NCI-H1092 (cell line): ENCODE measurements at places on chromosomes 1 and 21.

GRCh38 chr1:64194168-64195080 is 9.0 kb upstream of the UBE2U start:
- no peak for DNase-seq

GRCh38 chr1:94095744-94096469 is 25.0 kb downstream of the ABCA4 start:
- DNase-seq: no peak

DNA sequence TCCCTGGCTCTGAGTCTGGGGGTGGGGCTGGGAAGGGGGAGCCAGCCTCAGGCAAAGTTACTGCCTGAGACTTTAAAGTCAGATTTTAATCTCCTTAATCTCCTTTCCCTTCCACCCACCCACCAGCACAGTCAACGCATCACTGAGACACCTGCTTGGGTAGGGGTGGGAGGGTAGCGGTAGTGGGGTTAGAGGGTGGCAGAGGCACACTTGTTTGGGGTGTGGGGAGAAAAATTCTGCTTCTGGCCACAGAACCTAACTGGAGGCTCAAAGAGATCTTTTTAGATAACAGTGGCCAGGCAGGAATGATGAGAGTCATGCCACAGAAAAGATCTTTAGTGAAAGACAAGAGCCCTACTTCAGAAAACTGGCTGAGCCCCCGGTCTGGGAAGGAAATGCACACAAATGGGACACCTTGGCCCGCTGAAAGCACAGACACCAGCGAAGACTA is 44.1 kb downstream of the CD247 start:
- no peak for DNase-seq

GRCh38 chr1:28510970-28511440 is 5.2 kb downstream of the RCC1 start:
- no peak for DNase-seq

- no peak for DNase-seq
These were observed 1.2 kb downstream of the MAN1A2 start for GRCh38 chr1:117368116-117369108.

- DNase-seq: peak; percentile 27
These were observed 12.2 kb downstream of the CITED4 start for GRCh38 chr1:40849801-40850592.

DNA sequence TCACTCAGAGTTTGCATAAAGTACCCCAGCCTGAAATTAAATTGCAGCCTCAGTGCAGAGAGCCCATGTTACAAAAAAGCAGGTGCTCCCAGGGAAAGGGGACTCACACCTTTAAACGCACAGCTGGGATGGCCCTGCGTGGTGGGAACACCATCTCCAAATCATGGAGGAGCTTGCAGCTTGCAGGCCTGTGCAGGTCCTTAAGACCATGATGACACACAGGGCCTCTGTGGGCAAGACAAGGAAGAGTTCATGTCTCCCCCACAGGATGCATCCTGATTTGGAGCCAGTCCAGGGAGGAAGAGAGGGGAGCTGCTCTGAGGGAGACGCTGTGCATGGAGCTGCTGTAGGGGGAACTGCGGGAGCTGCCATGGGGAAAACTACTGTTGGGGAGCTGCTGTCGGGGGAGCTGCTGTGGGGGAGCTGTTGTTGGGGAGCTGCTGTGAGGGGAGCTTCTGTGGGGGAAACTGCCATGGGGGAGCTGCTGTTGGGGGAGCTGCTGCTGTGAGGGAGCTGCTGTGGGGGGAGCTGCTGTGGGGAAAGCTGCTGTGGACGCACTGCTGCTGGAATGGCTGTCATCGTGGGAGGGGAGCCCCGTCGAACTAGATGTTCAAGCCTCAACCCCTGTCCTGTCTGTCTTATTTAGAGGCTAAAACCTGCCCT is 113.9 kb downstream of the MATN1 start:
- no peak for DNase-seq

DNA sequence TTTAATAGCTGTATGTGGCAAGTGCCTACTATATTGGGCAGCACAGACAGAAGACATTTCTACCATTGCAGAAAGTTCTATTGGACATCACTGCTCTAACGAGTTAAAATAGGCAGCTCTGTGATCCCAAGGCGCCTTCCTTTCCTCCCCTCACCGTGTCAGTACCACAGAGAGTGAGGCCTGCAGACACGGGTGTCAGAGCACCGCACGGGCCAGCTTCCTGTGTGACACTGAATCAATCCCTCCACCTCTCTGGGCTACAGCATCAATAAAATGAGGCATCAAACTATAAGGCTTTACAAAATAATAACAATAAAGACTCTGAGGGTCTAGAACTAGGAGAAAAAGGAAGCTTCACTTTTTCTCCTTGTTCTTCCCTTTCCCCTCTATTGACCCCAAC is 246.7 kb downstream of the FOXD2 start:
- no peak for DNase-seq

DNA sequence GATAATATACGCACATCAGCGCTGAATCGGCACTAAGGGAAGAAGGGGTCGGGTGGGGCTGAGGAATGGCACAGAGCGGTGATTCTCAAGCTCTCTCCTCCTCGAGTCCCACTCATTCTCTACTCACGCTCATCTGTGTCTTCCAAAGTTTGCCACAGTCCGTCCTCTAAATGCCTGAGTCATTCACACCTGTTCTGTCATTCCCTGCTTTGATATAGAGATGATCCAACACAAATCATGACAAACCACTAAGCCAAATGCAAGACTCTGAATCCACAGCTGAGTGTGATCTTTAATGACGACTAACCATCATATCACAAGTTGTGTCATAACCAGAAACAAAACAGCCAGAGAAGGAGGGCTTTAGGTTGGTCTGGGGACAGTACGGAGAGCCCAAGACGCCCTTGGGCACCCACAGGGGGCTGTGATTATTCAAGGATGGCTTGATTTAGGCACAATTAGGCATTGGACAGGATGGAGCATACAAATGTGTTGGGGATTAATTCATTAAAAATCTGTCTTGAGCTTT is 501.5 kb downstream of the KIF26B start:
- DNase-seq: no peak

DNA sequence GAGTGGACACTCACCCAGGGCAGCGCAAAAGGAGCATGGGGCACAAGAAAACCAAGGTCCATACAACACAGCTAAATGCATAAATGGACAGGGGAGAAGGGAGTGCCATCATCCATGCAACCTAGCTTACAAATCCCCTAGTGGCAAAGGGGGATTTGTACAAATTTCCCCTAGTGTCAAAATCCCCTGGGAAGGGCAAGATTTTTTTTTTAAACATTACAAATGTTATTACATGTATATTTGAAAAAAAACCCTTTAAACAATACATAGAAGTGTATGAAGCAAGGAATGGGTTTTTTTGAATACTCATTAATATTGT is 89.6 kb upstream of the IVNS1ABP start:
- no peak for DNase-seq

GRCh38 chr1:51729824-51730301 is 113.0 kb downstream of the OSBPL9 start:
- DNase-seq: no peak

DNA sequence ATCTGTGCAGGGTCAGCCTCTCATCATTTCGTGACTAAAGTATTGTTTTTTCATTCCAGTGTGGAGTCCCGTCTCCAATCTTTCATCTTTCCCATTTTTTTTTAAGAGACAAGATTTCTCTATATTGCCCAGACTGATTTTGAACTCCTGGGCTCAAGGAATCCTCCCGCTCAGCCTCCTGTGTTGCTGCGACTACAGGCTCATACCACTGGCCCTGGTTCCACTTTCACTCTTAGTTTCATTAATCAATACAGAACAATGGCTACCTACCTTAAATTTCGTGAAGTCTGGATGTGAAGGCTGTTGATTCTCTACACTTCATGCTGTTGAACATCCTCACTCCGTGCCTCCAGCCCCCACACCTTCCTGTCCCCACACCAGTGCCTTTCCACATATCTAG is 97.7 kb upstream of the GREM2 start:
- no peak for DNase-seq

- no peak for DNase-seq
These were observed 405.1 kb downstream of the VAV3 start for GRCh38 chr1:107559881-107560280.

DNA sequence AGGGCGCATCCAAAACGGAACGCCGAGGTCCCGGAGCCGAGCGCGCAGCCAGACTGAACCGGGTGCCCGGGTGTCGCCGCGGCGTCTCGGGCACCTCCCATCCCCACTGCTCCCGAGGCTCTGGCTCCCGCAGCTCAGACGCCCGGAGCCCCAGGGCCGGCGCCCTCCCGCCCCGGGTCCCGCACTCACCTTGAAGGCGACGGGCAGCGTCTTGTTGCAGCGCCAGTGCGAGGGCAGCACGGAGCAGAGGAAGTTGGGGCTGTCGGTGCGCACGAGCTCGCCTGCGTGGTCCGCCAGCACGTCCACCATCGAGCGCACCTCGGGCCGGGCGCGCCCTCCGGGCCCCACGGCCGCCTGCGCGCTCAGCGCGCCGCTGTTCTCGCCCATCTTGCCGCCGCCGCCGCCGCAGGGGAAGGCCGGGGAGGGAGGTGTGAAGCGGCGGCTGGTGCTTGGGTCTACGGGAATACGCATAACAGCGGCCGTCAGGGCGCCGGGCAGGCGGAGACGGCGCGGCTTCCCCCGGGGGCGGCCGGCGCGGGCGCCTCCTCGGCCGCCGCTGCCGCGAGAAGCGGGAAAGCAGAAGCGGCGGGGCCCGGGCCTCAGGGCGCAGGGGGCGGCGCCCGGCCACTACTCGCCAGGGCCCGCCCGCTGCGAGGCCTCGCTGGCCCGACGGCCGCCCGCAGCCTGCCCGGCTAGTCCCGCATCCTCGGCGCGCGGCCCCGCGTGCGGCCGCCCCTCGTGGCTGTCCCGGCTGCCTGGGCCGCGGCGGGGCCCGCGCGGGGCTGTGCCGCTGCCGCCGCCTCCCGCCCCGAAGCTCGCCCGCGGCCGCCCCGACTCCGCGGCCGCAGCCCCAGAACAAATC is 447 bp downstream of the RUNX3 start:
- DNase-seq: no peak

GRCh38 chr1:30998887-30999286 is 66.6 kb downstream of the PUM1 start:
- DNase-seq: no peak

DNA sequence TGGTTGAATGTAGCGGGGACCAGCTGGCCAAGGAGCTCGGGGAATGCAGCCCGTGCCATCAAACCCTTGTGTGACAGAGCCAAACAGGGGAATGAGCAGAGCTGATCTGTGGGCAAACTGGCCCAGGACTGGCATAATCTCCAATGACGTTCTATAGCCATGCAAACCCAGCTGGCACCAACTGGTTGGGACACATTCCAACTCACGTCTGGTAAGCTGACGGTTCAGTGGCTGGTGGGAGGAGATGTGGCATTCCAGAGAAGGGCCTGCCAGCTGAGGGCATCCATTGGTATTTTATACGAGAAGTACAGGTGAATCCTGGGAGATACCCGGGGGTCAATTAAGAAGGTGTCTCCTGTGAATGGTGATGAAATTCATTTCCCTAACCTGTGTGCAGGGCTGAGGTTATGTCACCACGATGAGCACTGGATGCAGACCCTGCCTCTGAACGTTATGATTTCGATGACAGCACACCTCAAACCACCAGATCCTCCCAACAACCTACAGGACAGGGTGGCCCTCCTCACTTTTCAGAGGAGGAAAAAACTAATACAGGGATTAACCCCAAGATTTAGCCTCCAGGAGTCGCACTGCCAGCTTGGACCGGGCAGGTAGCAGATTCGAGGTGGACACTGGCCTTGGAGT is 39.0 kb upstream of the RUNX3 start:
- DNase-seq: no peak

DNA sequence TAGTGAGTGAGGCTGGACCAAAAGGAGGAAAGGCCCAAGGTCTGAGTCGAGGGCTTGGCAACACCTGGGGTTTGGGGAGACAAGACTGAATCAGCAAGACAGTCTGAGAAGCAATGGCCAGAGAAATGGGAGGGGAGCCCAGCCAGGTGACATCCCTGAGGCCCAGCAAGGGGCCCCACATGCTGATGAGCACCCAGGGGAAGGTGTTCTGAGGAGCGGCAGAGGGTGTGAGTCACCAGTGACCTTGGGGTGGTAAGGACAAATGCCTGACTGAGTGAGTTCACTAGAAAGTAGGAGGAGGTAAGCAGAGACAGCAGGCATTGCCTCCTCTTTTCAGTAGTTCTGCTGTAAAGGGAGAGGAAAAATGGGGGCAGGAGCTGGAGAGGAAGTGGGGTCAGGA is 192.4 kb upstream of the GALNT2 start:
- DNase-seq: no peak

DNA sequence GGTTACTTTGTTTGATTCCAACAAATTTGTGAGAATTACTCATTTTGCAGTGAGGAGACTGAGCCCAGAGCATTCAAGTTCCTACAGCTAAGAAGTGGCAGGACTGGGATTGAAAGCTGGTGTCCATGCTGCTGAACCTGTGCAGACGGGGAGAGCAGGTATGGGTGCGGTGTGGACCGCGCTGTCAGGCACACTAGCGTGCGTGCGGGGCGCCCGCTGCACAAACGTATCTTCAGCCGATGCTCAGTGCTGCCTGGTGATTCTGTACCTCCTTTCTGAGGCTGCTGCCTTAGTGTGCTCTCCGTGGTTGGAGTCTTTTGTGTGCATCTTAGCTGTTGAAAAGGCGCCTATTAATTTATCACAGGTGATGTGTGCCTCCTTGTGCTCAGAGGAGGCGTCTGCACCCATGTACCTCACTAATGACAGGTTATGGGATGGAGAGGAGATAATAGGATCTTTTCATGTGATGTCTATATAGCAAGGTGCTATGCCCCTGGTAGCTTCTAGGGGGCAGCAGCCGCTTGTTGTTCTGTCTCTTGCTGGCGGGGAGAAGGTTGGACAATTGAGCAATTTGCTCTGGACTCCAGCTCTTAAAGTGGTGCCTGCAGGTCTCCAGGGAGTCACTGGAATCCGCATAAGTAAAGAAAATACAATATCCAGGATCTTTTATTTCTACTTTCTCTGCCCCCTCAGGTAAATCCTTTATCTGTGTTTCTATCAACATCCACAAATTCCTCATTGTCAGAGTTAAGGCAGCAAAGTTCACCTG is 32.5 kb downstream of the PEX14 start:
- peak; percentile 51 for DNase-seq

DNA sequence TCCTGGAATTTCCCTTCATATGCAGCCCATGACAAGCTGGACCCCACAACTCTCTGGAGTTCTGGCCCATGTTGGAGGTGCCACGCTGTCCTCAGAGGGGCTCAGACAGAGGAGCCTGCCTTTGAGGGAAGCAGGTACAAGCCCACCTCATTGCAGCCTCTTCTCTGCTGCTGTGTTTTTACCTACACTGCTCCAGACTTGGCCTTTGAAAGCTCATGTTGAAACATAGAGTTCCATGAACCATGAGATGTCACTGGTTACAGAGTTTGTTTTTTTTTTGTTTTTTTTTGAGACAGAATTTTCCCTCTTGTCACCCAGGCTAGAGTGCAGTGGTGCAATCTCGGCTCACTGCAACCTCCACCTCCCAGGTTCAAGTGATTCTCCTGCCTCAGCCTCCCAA is 22.1 kb upstream of the ZBTB21 start:
- no peak for DNase-seq
